ENCODE measurements at places on chromosomes 4 and X. TPM values are rescaled to one million over a fixed set of nuclear protein-coding genes. Genes with fewer than 3 reads are reported as not detected.

NUDT11 gene
- 12.2 TPM for total RNA-seq

FDCSP gene
- not detected for total RNA-seq

DCAF4L1 gene
- total RNA-seq, result 0.11 TPM

TRMT44 gene
- total RNA-seq, result 17.7 TPM

UGT2B15 gene
- not detected for total RNA-seq

Measured in uterine smooth muscle cell (primary cell).